WTC11 (cell line): ENCODE measurements at places on chromosomes 1 and 21. TPM values are rescaled to one million over a fixed set of nuclear protein-coding genes. Genes with fewer than 3 reads are reported as not detected.

DNA sequence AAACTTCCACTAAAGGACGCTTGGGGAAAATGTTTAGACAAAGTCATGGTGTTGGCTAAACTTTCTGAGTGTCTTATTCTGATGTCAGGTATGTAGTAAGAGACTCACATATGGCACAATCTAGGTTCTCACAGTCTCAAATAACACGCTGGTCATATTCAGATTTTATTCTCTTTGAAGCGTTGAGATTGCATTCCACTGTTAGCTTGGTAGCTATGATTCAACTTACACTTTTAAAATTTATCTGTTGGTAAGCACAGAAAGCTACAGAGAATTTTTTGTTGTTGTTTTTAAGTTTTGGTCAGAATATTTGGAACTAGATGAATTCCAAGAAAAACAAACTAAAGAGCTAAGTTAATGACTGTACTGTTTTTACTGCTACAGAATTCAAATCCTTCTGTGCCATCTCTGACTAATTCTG is 126.7 kb downstream of the PRRX1 start:
- DNase-seq = no peak
- no peaks in the 10 kb centered on the region for H3K27me3 ChIP-seq
- no peaks in the 10 kb centered on the region for H3K36me3 ChIP-seq
- H3K4me3 ChIP-seq = no peak overlapping the region
- H3K27ac ChIP-seq = no peak overlapping the region

The SOX13 gene
- 139 to 171 TPM (median 148 TPM) in 3 replicates for total RNA-seq

- no peak for DNase-seq
- H3K4me1 ChIP-seq = no peaks in the 10 kb centered on the region
- H3K27ac ChIP-seq = no peak overlapping the region
- H3K4me3 ChIP-seq = no peak overlapping the region
- H3K36me3 ChIP-seq = peaks cover 57% of the 10 kb centered on the region
Observed at GRCh38 chr1:4628992-4629391, 25.4 kb upstream of the AJAP1 start.

The ITLN2 gene
- 5.9 to 7.8 TPM (median 7.0 TPM) in 3 replicates for total RNA-seq

- DNase-seq = no peak
- no peaks in the 10 kb centered on the region for H3K36me3 ChIP-seq
- H3K27ac ChIP-seq = no peak overlapping the region
- no peaks in the 10 kb centered on the region; the same call in 1 of the 2 replicates for H3K27me3 ChIP-seq
- no peak overlapping the region for H3K4me3 ChIP-seq
Observed at GRCh38 chr1:29523136-29523535, 286.8 kb downstream of the PTPRU start.

GRCh38 chr1:164716992-164717703 is 158.2 kb downstream of the PBX1 start:
- H3K4me1 ChIP-seq = peaks cover 27% of the 10 kb centered on the region
- H3K36me3 ChIP-seq = no peaks in the 10 kb centered on the region
- H3K27me3 ChIP-seq = no peaks in the 10 kb centered on the region
- no peak overlapping the region for H3K4me3 ChIP-seq

- no peaks in the 10 kb centered on the region; the same call in none of the 2 replicates for H3K27me3 ChIP-seq
- no peak overlapping the region for H3K4me3 ChIP-seq
- no peak overlapping the region for H3K27ac ChIP-seq
- no peak for DNase-seq
- no peaks in the 10 kb centered on the region for H3K36me3 ChIP-seq
Observed at GRCh38 chr1:179831852-179832699, 45.5 kb downstream of the TOR1AIP2 start.

DNA sequence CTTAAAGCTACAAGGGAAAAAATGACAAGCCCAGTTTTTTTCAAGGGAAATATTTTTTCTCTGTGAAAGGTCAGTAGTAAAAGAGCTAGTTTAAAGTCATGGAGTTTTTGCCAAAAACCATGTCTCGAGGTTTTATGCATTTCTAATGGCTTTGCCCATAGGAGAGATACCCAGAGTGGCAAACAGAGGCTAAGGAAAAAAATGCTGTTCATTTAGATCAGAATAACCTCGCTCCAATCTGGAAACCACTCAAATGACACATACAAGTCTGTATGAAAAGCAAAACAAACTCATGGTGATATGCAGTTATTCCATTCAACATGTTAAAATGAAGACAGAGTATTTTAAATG is 36.9 kb upstream of the EDEM3 start:
- no peak overlapping the region for H3K4me3 ChIP-seq
- DNase-seq = no peak
- peaks cover 9% of the 10 kb centered on the region for H3K4me1 ChIP-seq
- no peaks in the 10 kb centered on the region; the same call in 1 of the 2 replicates for H3K36me3 ChIP-seq
- no peak overlapping the region for H3K27ac ChIP-seq

DNA sequence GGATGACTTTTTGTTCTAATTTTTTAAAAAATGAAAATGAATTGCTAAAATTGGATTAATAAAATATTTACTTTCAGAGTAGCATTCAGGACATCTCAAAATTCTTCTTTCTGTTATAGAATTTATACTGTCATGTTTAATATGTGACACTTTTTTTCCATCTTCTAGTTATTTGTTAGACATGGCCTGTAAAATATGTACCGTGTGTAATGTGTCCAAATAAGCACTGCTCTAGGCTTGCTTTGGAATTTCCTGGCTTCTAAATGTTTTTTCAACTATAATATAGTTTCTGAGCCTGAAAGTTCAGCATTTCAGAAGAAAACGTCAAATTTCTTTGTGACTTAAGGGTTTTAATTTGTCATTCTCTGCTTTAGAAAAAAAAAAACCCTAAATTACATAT is 243.6 kb downstream of the DNM3 start:
- H3K27me3 ChIP-seq = no peaks in the 10 kb centered on the region
- H3K27ac ChIP-seq = no peak overlapping the region
- H3K4me1 ChIP-seq = peaks cover 5% of the 10 kb centered on the region; the same call in 1 of the 2 replicates
- DNase-seq = no peak
- H3K4me3 ChIP-seq = no peak overlapping the region
- no peaks in the 10 kb centered on the region for H3K36me3 ChIP-seq

DNA sequence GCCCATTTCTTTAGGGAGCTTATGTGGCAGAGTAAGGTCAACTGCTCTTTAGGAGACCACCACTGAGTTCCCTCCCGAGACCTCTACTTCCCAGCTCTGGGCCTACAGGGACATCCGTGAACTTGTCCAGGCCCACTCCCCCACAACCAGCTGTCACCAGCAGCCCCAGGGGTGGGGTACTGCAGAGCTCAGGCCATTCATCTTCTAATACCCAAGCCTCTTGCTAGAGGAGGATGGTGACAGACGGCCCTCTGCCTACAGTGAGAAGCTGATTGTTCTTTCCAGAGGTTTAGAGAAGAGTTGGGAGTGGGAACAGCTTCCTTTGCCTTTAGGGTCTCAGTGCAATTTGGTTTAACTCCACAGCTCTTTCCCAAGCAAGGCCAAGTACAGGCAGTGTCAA is 33.2 kb upstream of the ARTN start:
- DNase-seq = no peak
- no peak overlapping the region for H3K4me3 ChIP-seq
- no peaks in the 10 kb centered on the region for H3K36me3 ChIP-seq
- H3K4me1 ChIP-seq = no peaks in the 10 kb centered on the region
- H3K27ac ChIP-seq = peak overlapping the region; percentile 73; the same call in 1 of the 2 replicates

DNA sequence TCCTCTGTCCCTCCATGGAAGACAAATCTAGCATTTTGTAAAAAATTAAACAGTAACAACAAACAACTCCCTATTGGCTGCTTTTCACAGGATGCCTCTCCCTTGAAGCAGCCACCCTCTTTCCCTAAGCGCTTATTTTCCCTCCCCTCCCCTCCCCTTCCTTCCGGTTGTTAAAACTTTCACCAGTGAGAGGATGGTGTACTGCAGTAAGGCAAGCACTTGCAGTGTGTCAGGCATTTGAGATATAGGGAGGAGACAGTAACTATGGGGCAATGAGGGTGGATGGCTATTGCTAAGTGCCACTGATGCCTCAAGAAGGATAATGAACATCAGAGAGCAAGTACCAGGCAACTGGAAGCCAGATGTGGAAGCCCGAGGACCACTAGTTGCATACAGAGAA is 19.1 kb upstream of the KIAA1614 start:
- no peaks in the 10 kb centered on the region for H3K27me3 ChIP-seq
- H3K27ac ChIP-seq = no peak overlapping the region
- peaks cover 13% of the 10 kb centered on the region for H3K4me1 ChIP-seq
- no peak overlapping the region for H3K4me3 ChIP-seq
- H3K36me3 ChIP-seq = no peaks in the 10 kb centered on the region
- no peak for DNase-seq

- no peak overlapping the region for H3K4me3 ChIP-seq
- H3K4me1 ChIP-seq = no peaks in the 10 kb centered on the region
- H3K27ac ChIP-seq = no peak overlapping the region
- H3K27me3 ChIP-seq = no peaks in the 10 kb centered on the region
Observed at GRCh38 chr1:186420923-186421322, 40.0 kb downstream of the PDC start.

DNA sequence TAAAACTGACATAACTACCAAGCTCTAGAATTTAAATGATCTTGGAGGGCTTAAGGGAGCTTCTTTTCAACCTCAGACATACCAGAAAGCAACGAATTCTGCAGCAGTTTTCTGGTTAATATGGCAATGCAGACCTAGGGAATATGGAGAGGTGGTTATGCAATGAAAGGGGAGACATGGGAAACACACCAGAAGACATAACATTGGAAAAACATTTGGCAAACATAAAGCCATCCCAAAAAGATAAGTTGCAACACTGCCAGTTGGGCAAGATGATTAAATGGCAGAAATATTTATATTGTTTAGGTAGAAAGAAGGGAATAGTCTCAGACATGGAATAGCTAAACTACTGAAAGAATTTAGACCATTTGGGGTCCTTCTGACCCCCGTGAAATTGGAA is 104.5 kb downstream of the KCNJ6 start:
- H3K27me3 ChIP-seq = no peaks in the 10 kb centered on the region
- no peak overlapping the region for H3K27ac ChIP-seq
- no peak for DNase-seq
- no peaks in the 10 kb centered on the region for H3K4me1 ChIP-seq

- H3K4me1 ChIP-seq = peaks cover 9% of the 10 kb centered on the region
- no peaks in the 10 kb centered on the region for H3K27me3 ChIP-seq
- H3K27ac ChIP-seq = no peak overlapping the region
- H3K36me3 ChIP-seq = peaks cover 3% of the 10 kb centered on the region; the same call in 1 of the 2 replicates
- DNase-seq = no peak
Observed at GRCh38 chr1:20666804-20667203, 5.6 kb upstream of the DDOST start.

DNA sequence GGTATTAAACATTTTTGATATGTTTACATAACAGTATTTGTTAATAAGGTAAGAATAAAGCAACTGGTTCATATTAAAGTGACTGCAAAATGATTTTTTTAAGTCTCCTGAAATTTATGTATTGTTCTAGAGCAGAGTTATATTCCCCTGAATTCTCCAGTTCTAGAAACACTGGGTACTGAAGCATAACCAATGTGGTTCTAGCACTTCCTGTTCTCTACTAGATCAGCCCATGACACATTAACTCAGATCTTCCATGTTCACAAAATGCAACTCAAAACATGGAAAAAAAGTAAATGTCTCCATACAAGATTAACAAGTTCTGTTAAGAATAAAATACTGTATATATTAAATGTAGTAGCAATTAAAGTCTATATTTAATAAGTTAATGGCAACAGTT is 3.9 kb downstream of the NEGR1 start:
- no peak overlapping the region for H3K27ac ChIP-seq
- no peak overlapping the region for H3K4me3 ChIP-seq
- DNase-seq = no peak
- H3K27me3 ChIP-seq = peaks cover 16% of the 10 kb centered on the region

DNA sequence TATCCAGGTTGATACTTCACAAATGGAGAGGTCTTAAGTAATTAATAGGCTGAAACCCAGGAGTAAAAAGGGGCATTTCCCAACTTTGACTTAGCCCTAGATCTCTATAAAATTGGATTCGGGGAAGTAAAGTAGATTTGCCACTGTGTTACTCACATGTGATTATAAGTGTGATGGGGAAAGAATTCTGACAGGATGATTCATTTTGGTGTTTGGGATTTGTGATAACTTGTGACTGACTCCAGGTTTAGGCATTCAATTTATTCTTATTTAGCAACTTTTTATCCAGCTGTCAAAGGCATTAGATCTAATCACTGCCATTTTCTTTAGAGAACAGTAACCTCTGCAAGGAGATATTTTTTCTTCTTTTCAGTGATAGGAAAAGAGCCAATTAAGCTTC is 175.5 kb downstream of the ASTN1 start:
- H3K27ac ChIP-seq = no peak overlapping the region
- no peak for DNase-seq
- no peak overlapping the region for H3K4me3 ChIP-seq
- 0 out of 2 replicates have a peak, but pooled peaks cover 2% of the 10 kb centered on the region for H3K4me1 ChIP-seq
- H3K36me3 ChIP-seq = no peaks in the 10 kb centered on the region

DNA sequence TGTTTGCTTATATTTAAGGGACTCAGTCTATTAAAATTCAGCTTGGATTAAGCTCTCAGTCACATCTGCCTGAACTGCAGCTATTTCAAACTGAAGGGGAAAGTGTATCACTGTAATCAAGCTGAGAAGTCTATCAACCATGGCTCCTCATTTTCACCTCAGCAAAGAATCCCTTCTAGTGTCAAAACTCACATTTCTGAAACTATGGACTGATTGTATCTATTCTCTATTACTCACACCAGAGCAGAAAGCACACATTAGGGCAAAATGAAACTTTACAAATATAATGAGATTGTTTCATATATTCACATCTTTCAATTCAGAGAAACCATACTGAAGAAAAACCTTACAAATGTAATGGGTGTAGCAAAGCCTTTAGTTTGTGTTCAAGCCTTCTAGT is 14.6 kb upstream of the C1orf146 start:
- no peak overlapping the region for H3K27ac ChIP-seq
- no peaks in the 10 kb centered on the region for H3K36me3 ChIP-seq
- no peak for DNase-seq
- H3K4me3 ChIP-seq = no peak overlapping the region
- no peaks in the 10 kb centered on the region for H3K4me1 ChIP-seq

DNA sequence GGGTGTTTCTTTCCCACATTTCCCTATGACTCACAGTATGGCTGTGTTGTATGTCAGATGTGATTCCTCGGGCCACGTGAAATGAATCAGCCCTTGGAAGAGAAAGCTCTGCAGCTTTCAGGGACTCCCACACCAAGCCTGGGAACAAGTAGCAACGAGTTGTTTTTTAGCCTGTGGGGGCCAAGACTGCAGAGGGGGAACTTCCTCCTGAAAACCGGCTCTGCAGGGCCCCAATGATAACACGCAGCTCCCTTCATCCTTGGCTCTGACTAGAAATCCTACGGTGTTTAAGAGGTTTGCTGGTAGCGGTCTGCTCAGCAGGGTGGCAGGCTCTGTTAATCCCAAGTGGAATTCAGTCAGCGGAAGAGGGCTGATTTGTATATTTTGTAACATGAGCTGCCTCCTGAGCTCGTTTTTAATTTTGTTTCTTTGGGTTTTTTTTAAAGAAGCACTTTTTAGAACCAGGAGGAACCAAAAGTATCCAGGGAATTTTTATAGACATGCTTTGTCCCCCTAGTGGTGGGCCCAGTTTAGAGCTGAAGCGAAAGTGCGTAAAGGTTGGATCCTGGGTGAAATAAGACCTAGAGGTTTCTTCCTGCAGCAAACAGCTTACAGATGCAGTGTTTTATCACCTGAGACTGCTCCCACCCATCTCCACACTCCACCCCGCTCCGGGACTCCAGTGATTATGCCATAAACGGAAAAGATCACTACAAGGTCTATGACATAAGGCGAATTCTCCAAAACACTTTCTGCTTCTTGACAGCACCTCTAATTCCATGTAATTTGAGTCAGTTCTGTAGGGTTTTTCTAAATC is 48.8 kb downstream of the LAMC2 start:
- no peaks in the 10 kb centered on the region for H3K36me3 ChIP-seq
- peak overlapping the region; percentile 88 for H3K27ac ChIP-seq
- peaks cover 38% of the 10 kb centered on the region for H3K4me1 ChIP-seq
- peak overlapping the region; percentile 48 for H3K4me3 ChIP-seq
